Pons (tissue), 1 donor: ENCODE measurements at places on chromosomes 3 and 15.

- no peak for DNase-seq
These were observed 10.5 kb downstream of the ACOX2 start for GRCh38 chr3:58526515-58526957.

DNA sequence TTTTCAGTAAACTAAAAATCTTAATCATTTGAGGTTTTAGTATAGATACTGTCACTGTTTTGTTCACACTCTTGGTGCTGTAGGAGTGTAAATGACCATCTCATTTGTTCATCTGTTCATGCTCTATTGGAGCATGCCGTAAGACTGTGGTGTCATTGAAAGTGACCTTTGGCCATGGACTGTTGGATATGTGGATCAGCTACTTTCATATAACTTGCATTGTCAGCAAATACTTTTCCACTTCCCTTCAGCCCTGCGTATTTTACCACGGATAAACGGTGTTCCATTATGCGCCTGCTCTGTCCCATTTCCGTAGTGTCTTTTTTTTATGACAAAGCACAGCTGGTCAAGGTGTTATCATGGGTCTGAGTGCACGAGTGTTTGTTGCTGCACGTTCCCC, 32.6 kb upstream of the SENP5 start:
- no peak for DNase-seq

DNA sequence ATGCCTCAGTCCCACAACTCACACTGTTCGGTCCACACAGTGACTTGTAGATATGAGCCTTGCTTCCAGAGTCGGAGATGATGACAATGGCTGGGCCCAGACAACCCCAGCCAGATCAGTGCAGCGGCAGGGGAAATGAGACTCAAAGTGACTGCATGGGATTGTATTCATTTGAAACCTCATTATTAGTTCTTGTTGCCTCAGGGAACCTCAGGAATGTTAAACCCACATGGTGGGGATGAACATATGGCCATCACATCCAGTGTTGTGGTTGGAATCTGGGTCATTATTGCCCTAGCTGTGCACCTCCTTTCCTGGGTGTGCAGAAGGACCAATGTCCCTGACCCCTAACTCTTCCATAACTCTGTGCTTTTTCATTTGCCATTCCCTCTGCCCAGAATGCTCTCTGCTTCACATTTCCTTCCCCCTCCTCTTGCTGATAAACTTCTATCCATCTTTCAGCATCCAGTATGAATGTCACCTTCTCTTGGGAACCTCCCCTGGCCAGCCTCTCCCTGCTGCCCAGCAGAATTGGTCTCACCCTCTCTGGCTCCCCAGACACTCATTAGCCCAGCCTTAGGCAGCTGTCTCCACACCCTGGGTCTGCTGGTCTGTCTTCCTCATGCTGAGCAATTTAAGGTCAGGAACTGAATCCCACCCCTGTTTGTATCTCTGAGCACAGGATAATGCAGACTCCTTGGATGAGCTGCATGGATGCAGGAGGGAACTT, 67.0 kb upstream of the TNFAIP8L3 start:
- no peak for DNase-seq

DNA sequence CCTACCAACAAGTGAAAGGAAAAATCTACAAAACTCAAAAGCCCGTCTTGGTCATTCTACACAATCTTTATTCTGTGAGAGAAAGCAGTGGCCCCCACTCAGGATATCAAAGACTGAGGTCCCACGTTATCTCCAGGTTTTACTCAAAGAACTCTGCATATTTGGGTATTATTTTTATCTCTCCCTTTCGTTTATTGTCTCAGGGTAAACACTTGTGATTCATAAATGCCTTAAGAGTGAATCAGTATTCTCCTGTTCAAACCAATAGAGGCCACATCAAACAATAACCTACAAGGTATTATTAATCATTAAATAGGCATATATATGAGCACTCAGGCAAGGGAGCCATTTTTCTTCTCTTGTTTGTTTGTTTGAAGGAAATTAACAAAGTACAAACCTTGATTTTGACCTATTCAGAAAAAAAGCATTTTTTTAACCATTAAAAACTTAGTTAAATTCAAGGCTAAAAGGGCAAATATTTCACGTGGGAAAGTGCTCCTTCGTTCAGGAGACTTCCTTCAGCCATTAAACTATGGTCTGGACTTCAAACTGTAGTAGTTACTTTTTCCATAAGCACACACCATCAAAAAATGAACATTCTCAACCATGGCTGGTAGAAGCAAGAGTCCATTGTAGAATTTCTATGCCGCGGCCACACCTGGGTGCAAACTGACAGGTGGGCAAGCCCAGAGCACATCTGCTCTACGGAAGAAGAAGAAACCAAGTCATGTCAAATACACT, 13.9 kb upstream of the HES1 start:
- no peak for DNase-seq

DNA sequence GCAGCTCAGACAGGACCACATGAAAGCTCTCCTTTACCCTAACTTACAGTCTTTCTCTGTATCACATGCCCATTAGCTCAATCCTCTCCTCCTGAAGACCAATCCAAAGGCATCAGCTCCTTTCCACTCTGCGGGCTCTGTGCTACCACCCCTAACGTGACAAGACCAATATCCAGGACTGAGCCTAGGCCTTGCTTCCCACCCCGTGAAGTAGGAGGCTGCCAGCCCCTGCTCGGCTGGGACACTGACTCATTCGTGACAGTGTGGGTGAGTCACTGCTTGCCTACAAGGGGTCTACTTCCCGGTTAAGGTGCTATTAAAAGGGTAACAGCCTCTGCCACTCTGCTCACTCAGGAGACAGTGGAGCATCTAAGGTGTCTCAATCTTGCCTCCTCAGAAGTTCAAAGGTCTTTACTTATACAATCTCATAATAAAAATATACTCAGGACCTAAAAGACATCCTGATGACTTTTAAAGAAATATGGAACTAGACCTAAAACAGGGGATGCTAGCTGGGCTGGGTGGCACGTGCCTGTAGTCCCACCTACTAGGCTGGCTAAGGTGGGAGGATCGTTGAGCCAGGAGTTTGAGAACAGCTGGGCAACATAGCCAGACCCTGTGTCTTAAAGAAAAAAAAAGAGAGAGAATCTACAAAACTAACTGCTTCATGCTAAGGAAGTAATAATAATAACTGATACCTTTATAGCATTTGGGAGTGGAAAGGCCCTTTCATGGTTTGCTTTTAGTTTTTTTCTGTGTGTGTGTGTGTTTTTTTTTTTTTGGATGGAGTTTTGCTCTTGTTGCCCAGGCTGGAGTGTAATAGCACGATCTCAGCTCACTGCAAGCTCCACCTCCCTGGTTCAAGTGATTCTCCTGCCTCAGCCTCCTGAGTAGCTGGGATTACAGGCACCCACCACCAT, 55.0 kb downstream of the TMEM44 start:
- no peak for DNase-seq

- DNase-seq = no peak
These were observed 117.2 kb downstream of the UACA start for GRCh38 chr15:70646169-70646568.

DNA sequence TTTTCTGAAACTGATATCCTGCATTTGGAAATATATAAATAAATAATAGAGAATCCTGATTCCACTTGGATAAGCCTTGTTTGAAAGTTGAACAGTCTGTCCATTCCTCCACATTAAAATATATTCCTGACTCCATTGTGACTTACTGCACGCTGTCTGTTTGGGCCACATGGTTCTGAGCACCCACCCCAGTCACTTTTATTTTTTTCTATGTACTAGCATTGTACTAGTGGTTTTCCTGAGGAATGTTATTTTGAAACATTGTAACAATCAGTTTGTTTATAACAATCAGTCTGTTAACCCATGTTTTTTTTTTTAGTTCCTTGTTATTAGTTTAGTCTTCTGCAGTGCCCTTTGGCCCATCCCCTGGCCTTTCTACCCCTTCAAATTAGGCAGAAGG, 87.4 kb upstream of the CCNL1 start:
- no peak for DNase-seq

- no peak for DNase-seq
These were observed 17.2 kb downstream of the ALPK3 start for GRCh38 chr15:84834229-84834955.

- DNase-seq = peak; percentile 93
These were observed at the start of gene SLC9C1 for GRCh38 chr3:112293368-112294321. Gene SLC9C1, minus strand, starts transcription at chr3:112294216. Its CDS starts 7,425 bp downstream, at chr3:112286791.

DNA sequence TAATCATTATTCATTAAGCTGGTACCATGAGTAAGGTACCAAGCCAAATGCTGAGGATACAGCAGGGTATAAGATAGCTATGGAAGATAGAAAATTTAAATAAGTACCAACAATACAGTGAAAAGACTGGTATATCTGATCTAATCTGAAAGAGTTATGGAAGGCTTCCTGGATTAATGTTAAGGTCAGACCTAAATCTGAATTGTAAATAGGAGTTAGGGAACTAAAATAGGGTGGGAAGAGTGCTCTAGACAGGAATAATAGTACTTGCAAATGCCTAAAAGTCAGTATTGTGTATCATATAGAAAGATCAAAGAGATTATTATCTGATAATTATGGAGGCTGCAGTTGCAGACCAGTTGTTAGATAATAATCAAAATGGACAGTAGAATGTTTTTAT, 2.6 kb upstream of the ACKR4 start:
- DNase-seq = no peak

GRCh38 chr15:36370731-36371112, 208.7 kb upstream of the CDIN1 start:
- no peak for DNase-seq

DNA sequence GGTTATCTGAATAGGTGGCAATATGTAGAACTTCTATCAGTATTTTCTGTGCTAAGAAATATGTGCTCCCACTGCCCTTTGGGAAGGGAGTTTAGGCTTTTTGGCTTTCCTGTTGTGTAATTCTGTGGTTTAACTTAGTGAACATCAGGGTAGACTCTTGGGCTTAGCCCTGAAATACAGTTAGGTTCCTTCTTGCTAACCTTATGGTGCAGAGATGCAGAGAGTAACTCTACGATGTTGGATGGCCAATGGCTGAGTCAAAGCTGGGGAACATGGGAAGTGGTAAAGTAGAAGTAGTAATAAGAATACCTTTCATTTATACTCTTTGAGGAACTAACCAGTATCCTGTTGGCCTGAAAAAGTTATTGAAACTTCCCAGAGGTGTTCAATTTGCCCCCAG, 80.8 kb upstream of the IL12A start:
- DNase-seq = no peak
